ENCODE measurements at places on chromosomes 7 and 10. TPM values are rescaled to one million over a fixed set of nuclear protein-coding genes. Genes with fewer than 3 reads are reported as not detected.

DNA sequence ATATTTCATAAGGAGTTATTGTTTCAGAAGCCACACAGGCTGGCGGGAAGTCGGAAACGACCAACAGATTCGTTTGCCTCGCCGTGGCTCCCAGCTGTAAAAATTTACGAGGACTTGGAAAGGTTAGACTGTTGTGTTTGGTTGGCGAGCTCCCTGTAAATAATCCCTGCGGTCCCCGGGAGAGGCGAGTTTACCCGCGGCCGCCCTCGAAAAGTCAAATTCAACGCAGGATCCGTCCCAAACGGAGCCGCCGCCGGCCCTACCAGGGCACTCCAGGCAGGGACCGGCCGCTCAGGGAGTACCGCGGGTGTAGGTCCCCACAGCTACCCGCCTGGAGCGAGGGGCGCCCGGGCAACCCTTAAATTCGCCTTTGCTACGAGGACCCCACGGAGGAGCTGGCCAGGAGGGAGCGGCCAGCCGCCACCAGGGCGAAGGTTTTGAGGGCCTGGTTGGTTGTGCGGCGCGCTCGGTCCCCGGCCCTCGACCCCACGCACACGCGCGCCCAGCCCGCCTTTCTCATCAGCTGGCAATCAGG is 726 bp upstream of the HOXA9 start:
- peaks cover 100% of the 10 kb centered on the region for H3K27me3 ChIP-seq
- DNase-seq: peak; percentile 24
- 0 out of 2 replicates have a peak, but pooled peaks cover 2% of the 10 kb centered on the region for H3K36me3 ChIP-seq
- H3K27ac ChIP-seq: no peak overlapping the region
- peaks cover 16% of the 10 kb centered on the region for H3K4me1 ChIP-seq

BEND7 gene
- 15.8 TPM for total RNA-seq

PRPF18 gene
- total RNA-seq: 11.5 TPM

- no peaks in the 10 kb centered on the region for H3K27me3 ChIP-seq
- peaks cover 6% of the 10 kb centered on the region for H3K4me1 ChIP-seq
- H3K27ac ChIP-seq: no peak overlapping the region
- no peak for DNase-seq
- H3K36me3 ChIP-seq: no peaks in the 10 kb centered on the region
- no peak overlapping the region for H3K4me3 ChIP-seq
These were observed 242.8 kb upstream of the TMEM72 start for GRCh38 chr10:44668336-44668735.

DNA sequence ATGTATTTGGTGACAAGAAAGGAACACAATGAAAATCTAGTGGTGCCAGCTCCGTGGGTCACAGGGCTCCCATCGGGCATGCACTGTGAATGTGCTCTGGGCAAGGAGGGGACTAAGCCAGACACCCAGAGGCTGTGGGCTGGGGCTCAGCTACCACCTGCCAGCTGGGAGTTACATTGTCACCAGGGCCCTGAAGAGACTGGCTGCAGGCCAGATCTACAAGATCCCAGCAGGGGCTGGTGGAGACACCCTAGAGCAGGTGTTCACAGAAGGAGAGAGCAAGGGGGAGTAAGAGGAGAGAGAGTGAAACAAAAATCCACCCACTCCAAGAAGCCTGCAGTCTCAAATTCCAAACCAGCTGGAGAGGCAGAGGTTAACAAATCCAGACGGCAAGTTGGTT is 116.6 kb upstream of the ADCY1 start:
- no peak overlapping the region for H3K27ac ChIP-seq
- H3K36me3 ChIP-seq: no peaks in the 10 kb centered on the region
- no peak overlapping the region for H3K4me3 ChIP-seq
- DNase-seq: no peak
- H3K27me3 ChIP-seq: no peaks in the 10 kb centered on the region
- H3K4me1 ChIP-seq: no peaks in the 10 kb centered on the region

DNA sequence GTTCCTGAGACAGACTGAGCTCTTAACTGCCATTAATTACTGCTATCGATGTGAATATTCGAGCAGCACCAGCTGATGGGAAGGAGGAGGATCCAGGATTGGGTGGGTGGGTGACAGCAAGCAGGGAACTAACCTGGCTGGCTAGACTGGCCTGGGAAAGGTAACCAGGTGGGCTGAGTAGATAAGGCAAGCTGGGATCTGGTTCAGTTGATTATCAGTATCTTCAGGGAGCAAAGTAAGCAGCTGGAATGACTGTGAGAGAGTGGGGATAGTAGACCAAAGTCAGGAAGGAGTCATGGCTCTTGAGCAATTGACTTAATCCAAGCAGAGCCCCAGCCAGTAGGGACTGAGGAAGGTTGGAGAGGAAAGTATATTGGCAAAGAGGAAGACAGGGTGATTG is 46.9 kb upstream of the KMT2E start:
- no peak overlapping the region for H3K27ac ChIP-seq
- no peak overlapping the region for H3K4me3 ChIP-seq
- H3K36me3 ChIP-seq: no peaks in the 10 kb centered on the region

- no peak overlapping the region for H3K27ac ChIP-seq
- H3K4me1 ChIP-seq: no peaks in the 10 kb centered on the region
- DNase-seq: no peak
- H3K4me3 ChIP-seq: no peak overlapping the region
These were observed 58.2 kb downstream of the GLRX3 start for GRCh38 chr10:130194194-130194990.

GRCh38 chr10:104811166-104811565 is 170.1 kb downstream of the SORCS3 start:
- 0 out of 2 replicates have a peak overlapping the region, but pooled peaks have one; percentile 57 for H3K27ac ChIP-seq
- H3K4me1 ChIP-seq: peaks cover 40% of the 10 kb centered on the region
- no peak overlapping the region for H3K4me3 ChIP-seq
- H3K27me3 ChIP-seq: no peaks in the 10 kb centered on the region
- no peak for DNase-seq

GRCh38 chr7:44073664-44074348 is 8.4 kb upstream of the PGAM2 start:
- H3K36me3 ChIP-seq: peaks cover 19% of the 10 kb centered on the region
- H3K27ac ChIP-seq: no peak overlapping the region
- H3K27me3 ChIP-seq: peaks cover 11% of the 10 kb centered on the region
- H3K4me1 ChIP-seq: no peaks in the 10 kb centered on the region
- H3K4me3 ChIP-seq: no peak overlapping the region

GRCh38 chr7:128323459-128324367 is 20.0 kb downstream of the RBM28 start:
- no peaks in the 10 kb centered on the region for H3K4me1 ChIP-seq
- H3K27ac ChIP-seq: no peak overlapping the region
- no peaks in the 10 kb centered on the region for H3K27me3 ChIP-seq
- peaks cover 66% of the 10 kb centered on the region for H3K36me3 ChIP-seq
- no peak overlapping the region for H3K4me3 ChIP-seq

ABCC2 gene
- total RNA-seq: 0.57 TPM

DNA sequence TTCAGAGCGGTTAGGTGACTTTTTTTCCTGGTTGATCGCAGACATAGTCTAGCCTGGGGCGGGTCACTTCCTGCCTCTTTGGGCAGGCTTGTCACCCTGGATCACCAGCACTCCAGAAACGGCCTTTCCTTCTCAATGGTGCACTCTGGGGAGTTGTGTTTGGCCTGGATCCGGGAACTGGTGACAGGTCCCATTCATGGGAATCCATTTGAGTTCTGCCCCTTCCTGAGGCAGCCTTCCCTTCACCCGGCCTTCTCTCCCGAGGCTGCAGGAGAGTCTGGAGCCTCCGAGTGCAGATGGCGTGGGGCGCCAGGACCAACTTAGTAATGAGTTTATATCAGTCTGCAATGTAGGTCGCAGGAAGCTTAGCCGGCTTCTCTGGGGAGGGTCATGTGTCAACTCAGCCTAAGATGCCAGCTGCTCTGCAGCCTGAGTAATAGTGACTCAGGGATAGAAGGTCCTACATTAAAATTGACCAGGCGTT is 54.2 kb downstream of the TACR2 start:
- no peak overlapping the region for H3K4me3 ChIP-seq
- no peaks in the 10 kb centered on the region for H3K27me3 ChIP-seq
- DNase-seq: no peak
- H3K36me3 ChIP-seq: peaks cover 37% of the 10 kb centered on the region

LIPF gene
- not detected for total RNA-seq

DNA sequence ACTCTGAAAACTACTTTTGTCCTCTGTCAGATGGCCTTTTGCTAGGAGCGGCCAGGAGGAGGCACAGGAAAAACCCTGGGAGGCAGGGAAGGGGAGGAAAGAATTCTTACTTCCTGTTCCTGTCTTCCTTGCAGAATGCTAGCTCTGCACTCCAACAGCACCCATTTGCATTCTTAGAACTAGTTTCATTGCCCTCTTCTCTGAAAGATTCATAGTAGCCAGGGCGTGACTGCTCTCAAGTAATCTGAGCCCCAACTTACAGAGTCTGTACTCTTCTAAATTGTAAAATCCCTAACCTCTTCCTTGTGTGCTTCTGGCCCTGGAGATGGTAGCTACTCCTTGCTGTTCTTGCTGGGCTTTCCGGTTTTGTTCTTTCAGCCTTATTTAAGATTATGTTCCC is 75.3 kb upstream of the STEAP1 start:
- H3K4me3 ChIP-seq: no peak overlapping the region
- H3K27ac ChIP-seq: 0 out of 2 replicates have a peak overlapping the region, but pooled peaks have one; percentile 39
- peaks cover 2% of the 10 kb centered on the region for H3K36me3 ChIP-seq
- peaks cover 6% of the 10 kb centered on the region for H3K4me1 ChIP-seq

GRCh38 chr7:35286422-35286821 is 32.5 kb upstream of the TBX20 start:
- DNase-seq: no peak
- H3K27me3 ChIP-seq: peaks cover 3% of the 10 kb centered on the region
- no peaks in the 10 kb centered on the region for H3K36me3 ChIP-seq
- H3K4me3 ChIP-seq: no peak overlapping the region

GRCh38 chr10:129780901-129781795 is 182.9 kb downstream of the EBF3 start:
- no peaks in the 10 kb centered on the region for H3K4me1 ChIP-seq
- no peaks in the 10 kb centered on the region for H3K36me3 ChIP-seq
- no peak overlapping the region for H3K4me3 ChIP-seq
- H3K27me3 ChIP-seq: no peaks in the 10 kb centered on the region
- no peak for DNase-seq

GRCh38 chr7:121547544-121548092 is 151.5 kb upstream of the FAM3C start:
- H3K27ac ChIP-seq: no peak overlapping the region
- H3K4me1 ChIP-seq: peaks cover 4% of the 10 kb centered on the region
- DNase-seq: no peak

EXOC6 gene
- total RNA-seq: 5.0 TPM

GRCh38 chr7:157253850-157254249 is 83.0 kb upstream of the DNAJB6 start:
- H3K27me3 ChIP-seq: no peaks in the 10 kb centered on the region
- no peak for DNase-seq
- H3K36me3 ChIP-seq: peaks cover 60% of the 10 kb centered on the region
- no peak overlapping the region for H3K4me3 ChIP-seq
- no peaks in the 10 kb centered on the region for H3K4me1 ChIP-seq
- H3K27ac ChIP-seq: 0 out of 2 replicates have a peak overlapping the region, but pooled peaks have one; percentile 41

- H3K4me3 ChIP-seq: no peak overlapping the region
- H3K36me3 ChIP-seq: no peaks in the 10 kb centered on the region
- peaks cover 24% of the 10 kb centered on the region for H3K4me1 ChIP-seq
These were observed 144.9 kb upstream of the CELF2 start for GRCh38 chr10:10872764-10873163.

GRCh38 chr7:146027243-146027642 is 89.4 kb upstream of the CNTNAP2 start:
- H3K27ac ChIP-seq: no peak overlapping the region
- H3K36me3 ChIP-seq: peaks cover 7% of the 10 kb centered on the region
- H3K4me3 ChIP-seq: no peak overlapping the region

GRCh38 chr7:115635376-115635775 is 395.2 kb downstream of the TFEC start:
- H3K36me3 ChIP-seq: no peaks in the 10 kb centered on the region
- DNase-seq: no peak
- peaks cover 6% of the 10 kb centered on the region for H3K4me1 ChIP-seq
- H3K27ac ChIP-seq: no peak overlapping the region

COX19 gene
- total RNA-seq: 13.2 TPM

GRCh38 chr10:35758076-35758475 is 116.0 kb upstream of the FZD8 start:
- H3K36me3 ChIP-seq: no peaks in the 10 kb centered on the region
- DNase-seq: no peak
- H3K27me3 ChIP-seq: peaks cover 2% of the 10 kb centered on the region
- H3K27ac ChIP-seq: no peak overlapping the region
- H3K4me1 ChIP-seq: peaks cover 16% of the 10 kb centered on the region

DNA sequence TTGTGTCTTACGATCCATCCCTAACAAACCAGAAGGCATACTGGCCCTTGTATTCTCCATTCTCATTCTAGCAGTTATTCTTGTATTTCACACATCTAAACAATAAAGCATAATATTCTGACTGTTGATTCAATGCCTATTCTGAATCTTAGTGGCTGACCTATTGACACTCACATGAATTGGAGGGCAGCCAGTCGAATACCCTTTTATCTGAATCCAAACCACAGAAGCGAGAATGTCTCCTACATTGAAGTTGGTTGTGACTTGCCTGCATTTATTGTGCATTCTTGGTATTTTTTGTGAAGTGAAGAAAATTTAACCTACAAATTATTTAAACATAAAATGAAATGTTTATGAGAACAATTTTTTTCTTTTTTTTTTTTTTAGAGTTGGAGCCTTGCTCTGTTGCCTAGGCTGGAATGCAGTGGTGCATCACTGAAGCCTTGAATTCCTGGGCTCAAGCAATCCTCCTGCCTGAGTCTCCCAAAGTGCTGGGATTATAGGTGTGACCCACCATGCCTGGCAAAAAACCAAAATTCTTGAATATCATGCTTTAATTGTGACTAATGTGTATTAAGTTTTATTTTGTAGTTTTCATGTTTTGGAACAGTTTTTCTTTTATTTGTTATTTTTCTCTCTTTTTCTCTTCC is 22.7 kb downstream of the EXOC4 start:
- no peak for DNase-seq
- H3K27ac ChIP-seq: no peak overlapping the region
- H3K4me3 ChIP-seq: no peak overlapping the region
- H3K36me3 ChIP-seq: peaks cover 31% of the 10 kb centered on the region
- no peaks in the 10 kb centered on the region for H3K27me3 ChIP-seq

GRCh38 chr10:116694243-116694926 is 48.0 kb downstream of the HSPA12A start:
- H3K27me3 ChIP-seq: no peaks in the 10 kb centered on the region
- no peaks in the 10 kb centered on the region for H3K36me3 ChIP-seq
- H3K27ac ChIP-seq: no peak overlapping the region
- DNase-seq: peak; percentile 50
- H3K4me1 ChIP-seq: peaks cover 41% of the 10 kb centered on the region

GRCh38 chr10:48428896-48429295 is 122.4 kb downstream of the MAPK8 start:
- no peak overlapping the region for H3K4me3 ChIP-seq
- DNase-seq: no peak
- peaks cover 6% of the 10 kb centered on the region for H3K36me3 ChIP-seq
- H3K27me3 ChIP-seq: no peaks in the 10 kb centered on the region

- peaks cover 9% of the 10 kb centered on the region for H3K4me1 ChIP-seq
- no peak overlapping the region for H3K4me3 ChIP-seq
- no peaks in the 10 kb centered on the region for H3K27me3 ChIP-seq
- DNase-seq: no peak
These were observed 347.9 kb downstream of the GRID1 start for GRCh38 chr10:86018735-86019058.

CHAT gene
- total RNA-seq: not detected

- no peak overlapping the region for H3K4me3 ChIP-seq
- no peaks in the 10 kb centered on the region for H3K27me3 ChIP-seq
- peaks cover 8% of the 10 kb centered on the region for H3K4me1 ChIP-seq
- no peak overlapping the region for H3K27ac ChIP-seq
- DNase-seq: no peak
These were observed 426.0 kb downstream of the RPS24 start for GRCh38 chr10:78459639-78460037.

GRCh38 chr10:12949248-12949647 is 52.3 kb downstream of the CCDC3 start:
- peaks cover 10% of the 10 kb centered on the region for H3K27me3 ChIP-seq
- H3K36me3 ChIP-seq: peaks cover 27% of the 10 kb centered on the region
- no peak overlapping the region for H3K27ac ChIP-seq
- H3K4me3 ChIP-seq: no peak overlapping the region
- H3K4me1 ChIP-seq: 0 out of 2 replicates have a peak, but pooled peaks cover 4% of the 10 kb centered on the region
